ENCODE measurements at places on chromosomes 16 and 17.

DNA sequence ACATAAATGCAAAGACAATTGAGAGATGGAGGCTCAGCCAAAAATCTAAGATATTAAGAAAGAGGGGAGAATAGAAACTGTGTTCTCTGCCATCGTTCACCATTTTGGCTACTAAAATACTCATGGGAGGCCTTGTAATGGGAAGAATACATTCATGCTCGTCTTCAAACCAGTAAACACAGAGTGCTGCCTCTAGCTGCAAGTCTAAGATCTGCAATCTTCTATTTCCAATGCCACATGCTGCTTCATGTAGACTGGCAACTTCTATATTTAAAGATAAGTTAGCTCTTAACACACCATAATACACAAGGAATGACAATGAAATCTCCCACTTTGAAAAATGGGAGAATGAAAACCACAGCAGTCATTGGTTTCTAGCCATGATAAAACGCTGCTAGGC lies 387.3 kb downstream of the HS3ST3B1 start:
- DNase-seq = no peak

GRCh38 chr17:42087736-42088705 lies 10.3 kb downstream of the ZNF385C start:
- no peak for DNase-seq

GRCh38 chr17:20189302-20189701 lies 180.1 kb downstream of the SPECC1 start:
- DNase-seq = no peak

GRCh38 chr16:85462714-85463611 lies 150.2 kb upstream of the GSE1 start:
- no peak for DNase-seq

DNA sequence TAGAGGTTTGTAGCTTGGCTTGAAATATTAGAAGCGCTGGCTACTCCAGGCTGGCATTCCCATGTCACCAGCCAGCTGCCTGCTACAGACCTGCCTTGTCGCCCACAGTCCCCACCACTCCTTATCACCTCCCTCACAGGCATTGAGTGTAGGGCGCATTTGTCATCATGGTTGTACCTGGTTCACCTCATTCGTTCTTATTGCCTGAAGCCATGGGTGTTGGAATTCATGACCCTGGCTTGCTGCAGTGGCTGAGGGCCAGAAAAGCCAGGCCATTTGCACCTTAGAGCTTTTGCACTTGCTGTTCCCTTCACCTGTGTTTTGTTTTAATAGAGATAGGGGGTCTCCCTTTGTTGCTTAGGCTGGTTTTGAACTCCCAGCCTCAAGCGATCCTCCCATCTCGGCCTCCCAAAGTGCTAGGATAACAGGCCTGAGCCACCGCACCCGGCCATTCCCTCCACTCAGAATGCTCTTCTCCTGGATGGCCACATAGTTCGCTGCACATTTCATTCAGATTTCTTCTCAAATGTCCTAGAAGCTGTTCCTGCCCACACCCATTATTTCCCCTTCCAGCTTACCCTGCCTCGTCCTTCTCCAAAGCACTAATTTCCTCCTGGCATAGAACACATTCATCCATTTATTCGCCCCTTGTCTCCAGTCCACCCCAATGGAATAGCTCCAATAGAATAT lies 97.6 kb downstream of the C16orf78 start:
- no peak for DNase-seq

GRCh38 chr16:50573279-50573678 lies 25.1 kb downstream of the NKD1 start:
- DNase-seq = no peak

DNA sequence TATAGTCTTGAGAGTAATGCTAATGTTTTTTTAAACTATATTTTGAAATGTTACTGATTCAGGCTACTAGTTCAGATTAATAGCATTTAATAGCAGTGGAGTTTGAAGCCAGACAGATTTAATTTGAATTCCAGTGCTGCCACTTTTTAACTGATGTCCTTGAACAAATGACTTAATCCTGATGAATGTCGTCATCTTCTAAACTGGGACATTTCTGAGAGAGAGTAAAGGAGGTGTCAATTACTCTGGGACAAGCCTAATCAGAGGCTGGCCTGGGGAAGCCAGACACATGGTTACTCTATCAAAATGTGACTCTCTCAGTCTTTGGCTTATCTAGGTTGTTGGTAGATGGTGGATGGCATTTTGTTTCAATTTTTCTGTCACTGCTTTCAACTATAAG lies 246.7 kb downstream of the HS3ST3A1 start:
- DNase-seq = no peak
